Bone marrow (tissue), 2 donors: ENCODE measurements at places on chromosomes 6 and 20.

DNA sequence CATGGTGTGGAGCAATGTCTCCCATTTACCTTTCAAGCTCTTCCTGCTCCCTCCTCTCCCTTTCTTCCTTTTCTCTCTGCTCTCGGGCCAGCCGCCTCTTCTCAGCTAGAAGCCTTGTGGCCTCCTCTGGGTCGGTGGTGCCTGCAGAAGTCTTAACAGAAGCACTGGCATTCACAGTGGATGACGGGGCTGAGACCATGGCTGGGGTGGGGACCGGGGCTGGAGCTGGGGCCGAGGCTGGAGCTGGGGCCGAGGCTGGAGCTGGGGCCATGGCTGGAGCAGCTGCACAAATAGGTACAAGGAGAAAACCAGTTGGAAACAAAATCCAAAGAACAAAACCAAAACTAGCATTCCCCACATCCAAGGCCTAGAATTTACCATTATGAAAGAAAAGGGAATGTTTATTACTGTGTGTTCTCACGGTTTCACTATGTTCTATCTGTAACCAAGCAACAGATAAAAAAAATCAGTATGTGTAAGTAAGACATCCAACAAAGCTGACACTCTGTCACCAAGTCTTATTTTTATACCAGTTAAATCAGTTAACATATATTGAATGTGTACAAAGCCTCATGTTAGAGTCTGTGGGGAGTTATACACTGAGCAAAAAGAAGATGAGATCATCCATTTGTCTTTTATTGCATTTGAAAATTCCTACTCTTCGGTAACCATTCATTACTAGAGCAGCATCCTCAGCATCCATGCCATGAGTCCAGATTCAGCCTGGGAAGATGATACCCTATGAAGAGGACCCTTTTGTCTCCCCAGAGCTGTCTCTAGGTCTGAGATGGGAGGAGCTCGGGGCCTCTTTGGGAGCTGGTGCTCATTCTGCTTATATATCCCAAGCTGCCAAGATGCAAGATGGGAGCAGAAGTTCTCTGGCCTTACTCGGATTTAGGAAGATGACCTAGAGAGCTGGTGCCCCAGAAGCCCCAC, 73.0 kb upstream of the BCLAF1 start:
- DNase-seq: no peak

- DNase-seq: no peak
Measured at GRCh38 chr6:127684501-127684900, 107.5 kb downstream of the C6orf58 start.

GRCh38 chr20:51154708-51155690, 132.1 kb upstream of the KCNG1 start:
- no peak for DNase-seq

DNA sequence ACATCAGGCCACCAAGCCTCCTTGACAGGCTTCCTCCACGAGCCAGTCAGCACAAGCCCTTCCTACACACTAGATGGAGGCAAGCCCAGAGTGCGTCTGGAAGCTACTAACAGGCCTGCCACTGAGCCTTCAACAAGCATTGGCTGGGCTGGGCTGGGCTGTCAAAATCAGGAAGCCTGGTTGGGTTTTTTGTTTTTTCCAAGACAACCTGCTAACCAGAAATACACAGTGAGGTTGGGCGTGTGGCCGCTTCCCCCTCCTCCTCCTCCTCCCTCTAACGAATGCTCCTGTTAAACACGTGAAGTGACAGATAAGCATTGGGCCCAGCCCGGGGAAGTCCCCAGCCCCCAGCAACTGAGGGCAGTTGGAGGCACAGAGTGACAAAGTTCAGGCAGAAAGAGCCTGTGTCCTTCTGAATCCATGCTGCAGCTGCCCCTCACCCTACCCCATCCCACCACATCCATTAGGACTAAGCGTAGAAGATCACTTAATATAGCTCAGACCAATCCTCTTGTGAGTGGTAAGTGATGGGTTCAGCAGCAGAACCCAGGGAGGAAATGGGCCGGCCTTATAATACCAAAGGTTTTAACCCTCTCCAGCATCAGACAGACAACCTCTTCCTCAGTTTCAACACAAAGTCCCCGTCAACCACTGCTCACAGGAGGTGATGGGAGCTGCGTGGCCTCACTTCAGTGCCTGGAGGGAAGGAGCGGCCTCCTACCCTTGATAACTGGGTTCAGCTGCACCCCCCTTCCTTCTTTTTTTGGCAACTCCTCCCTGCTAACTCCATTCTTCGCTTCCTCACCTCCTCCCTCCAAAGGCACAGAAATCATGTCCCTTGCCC, 1.1 kb downstream of the NFATC2 start:
- DNase-seq: no peak

DNA sequence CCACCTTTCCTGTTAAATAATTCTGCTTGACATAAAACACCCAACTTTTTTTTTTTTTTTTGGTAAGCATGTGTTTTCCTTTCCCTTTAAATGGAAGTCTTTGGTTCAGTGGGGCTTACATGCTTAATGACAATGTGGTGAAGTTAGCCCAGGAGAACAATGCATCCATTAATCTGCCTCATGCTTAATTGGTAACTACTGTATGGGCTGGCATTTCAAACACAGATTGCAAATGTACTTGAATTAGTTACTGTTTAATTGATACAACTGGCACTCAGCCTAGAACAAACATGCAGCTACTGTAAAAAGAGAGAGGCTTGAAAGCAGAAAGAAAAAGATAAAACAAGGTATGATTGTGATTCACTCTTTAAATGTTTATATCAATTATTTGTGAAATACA, 483.6 kb upstream of the NOX3 start:
- no peak for DNase-seq

DNA sequence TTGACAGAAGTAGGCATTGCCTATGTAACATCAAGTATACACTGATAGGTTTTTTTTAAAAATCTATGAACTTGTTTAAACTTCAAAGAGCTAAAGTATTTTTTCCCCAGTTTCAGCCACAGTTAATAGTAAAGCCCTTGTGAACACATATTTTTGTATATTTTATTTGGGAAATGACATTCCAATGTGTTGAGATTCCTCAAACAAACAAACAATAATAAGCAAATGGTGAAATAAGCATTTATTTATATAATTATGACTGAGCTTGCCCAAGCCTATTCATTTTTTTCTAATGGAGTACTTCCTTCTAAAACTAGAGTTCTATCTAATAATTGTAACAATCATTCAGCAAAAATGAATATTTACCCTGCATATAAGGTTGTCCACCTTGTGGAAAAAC, 12.5 kb downstream of the SYCP2 start:
- DNase-seq: no peak

- DNase-seq: no peak
Measured at GRCh38 chr20:1462834-1463233, 3.8 kb downstream of the NSFL1C start.

DNA sequence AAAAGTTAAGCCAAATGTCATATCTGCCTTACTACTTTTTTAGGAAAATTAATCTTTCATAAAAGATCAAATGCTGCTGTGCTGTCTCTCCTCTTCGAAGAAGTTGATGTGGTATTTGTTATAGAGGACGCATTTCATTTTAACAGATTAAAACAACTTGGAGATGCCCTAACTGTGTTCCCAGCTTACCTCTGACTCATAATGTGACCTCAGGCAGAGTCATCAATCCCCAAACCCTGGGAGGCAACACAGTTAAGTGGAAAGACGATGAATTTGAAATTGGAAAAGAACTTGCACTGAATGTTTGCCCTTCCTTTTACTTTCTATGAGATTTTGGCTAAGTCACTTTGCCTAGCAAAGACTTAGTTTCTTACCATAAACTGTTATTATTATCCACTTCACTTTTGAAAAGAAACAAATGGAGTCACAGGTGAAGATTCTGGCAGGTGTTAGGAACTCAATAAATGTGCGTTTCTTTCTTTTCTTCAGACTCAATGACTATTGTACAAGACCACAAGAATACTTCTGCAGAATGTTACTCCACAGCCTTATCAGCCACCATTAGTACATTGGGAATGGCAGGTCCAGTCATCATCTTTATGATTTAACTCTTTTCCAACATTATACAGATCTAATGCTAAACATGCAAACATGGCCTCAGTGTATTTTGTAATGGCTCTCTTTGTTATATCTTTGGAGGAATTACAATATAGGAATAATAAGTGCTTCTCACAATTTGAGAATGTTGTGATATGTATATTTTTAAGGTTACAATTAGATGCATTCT, 102.6 kb downstream of the COL21A1 start:
- no peak for DNase-seq

- no peak for DNase-seq
Measured at GRCh38 chr6:7410851-7411250, 21.2 kb downstream of the RIOK1 start.

DNA sequence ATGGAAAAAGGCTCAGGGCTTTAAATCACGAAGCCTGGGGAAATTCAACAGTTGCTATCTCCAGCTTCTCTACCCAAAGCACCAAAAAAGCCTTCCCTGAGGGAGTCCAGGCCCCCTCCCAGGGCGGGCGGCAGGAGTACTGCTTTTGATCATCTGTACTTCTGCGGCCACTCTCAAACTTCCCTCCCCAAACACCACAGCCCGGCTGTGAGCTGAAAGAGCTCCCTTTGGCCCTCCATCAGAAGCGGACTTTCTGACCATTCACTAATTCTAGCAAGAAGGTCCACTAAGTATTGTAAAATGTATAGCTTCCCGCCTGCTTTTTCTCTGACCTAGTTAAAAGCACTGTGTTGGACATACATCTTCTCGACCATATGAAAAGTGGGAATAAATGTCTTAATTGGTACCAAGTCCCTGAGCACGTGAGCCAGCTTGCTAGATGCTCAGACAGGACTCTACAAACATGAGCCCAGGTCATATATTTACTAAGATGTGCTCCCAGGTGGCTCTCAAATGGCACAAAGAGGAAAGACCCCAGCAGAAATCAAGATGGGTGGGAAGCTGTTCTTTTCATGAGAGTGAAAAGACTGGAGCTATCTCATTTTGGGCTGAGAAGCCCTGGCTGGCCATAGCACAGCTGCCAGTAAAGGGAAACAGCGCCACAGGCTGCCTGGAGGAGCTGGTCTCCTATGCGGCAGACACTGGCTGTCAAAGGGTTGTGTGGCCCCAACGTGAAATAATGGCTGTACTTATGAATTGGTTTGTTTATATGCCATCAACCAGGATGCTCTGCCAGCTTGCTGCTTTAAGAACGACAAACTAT, 58.6 kb downstream of the GFOD1 start:
- DNase-seq: no peak

- no peak for DNase-seq
Measured at GRCh38 chr6:132333639-132334520, 67.4 kb downstream of the MOXD1 start.

GRCh38 chr6:150967381-150967780, 101.9 kb downstream of the MTHFD1L start:
- no peak for DNase-seq
